Stimulated activated CD8-positive, alpha-beta memory T cell treated with anti-CD3 and anti-CD28 coated beads, Interleukin-4, amount 100 ng/mL, for 4 hours (primary cell): ENCODE measurements at places on chromosomes 16 and 17.

DNA sequence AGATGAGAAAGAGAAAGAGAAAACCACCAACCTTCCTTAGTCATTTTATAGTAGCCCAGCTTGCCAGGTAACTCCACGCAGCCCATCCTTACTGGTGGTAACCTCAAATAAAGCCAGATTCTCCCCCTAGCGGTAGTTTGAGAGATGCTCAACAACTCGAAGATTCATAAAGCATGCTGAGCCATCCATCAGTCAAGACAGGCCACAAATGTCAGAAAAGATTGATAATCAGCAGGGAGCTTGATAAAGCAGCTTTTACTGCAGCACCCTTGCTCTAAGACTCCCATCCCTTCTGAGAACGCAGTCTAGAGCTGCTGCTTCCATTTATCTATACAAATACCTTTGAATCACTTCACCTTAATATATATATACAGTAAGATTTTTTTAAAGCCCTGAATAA lies 451.5 kb upstream of the HSBP1 start:
- no peak for DNase-seq

GRCh38 chr17:80981062-80981902 lies 10.4 kb upstream of the CHMP6 start:
- no peak for DNase-seq

DNA sequence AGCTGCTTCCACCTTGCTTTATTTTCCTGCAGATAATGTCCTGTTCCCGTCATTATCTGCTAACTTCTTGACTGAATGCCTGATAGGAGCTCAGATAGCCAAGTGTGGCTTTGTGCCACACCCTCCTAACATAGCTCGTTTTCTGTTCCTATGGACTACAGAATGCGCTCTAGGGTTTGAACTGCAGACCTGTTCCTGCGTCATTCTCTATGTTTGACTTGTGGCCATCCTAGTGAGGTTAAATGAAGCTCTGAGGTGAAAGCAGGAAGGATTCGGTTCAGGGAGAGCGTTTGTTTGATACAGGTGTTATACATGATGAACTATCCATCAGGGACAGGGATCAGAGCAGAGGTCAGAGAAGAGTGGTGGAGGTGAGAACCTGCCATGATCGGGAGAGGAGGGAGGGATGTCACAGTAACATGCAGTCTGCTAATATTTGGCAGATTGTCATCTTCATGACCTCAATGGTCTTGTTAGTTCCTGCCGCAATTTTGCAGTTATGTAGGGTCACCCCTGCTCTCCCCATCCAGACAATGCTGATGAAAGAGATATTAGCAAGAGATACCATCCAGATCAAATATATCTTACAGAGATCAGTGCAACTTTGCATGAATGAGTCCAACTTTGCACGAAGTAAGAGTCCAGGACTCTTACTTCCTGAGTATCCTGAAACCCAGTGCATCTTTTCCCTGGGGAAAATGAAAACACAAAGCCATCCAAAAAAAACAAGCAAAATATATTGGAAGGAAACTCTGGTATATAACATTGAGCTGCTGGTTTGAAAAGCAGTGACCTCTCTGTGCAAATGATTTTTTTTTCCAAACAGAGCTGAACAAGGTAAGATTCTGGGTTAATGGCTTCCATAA lies 32.8 kb downstream of the MPHOSPH6 start:
- DNase-seq: no peak

GRCh38 chr17:57522042-57523005 lies 222.8 kb downstream of the CCDC182 start:
- no peak for DNase-seq

DNA sequence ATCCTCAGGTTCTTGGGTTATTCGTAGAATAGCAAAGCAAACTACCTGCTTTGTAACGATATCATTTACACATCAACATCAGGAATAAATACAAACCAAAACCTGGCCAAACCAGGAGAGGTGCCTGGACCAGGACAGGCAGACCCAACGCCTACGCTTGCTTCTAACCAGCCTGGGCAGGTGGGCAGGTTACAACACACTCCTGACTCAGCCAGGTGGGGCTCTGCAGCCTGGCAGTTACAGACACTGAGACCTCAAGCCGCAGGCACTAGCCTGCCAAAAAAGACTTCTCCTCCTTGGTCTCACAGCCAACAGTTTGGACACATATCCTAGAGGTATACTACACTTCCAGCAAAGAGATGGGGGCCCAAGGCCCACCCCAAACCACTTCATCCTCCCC lies 14.0 kb downstream of the ANKRD11 start:
- no peak for DNase-seq

GRCh38 chr16:254461-254860 lies 19.8 kb downstream of the FAM234A start:
- no peak for DNase-seq
